ENCODE measurements at places on chromosomes 3 and 15.

- no peak for DNase-seq
Measured at GRCh38 chr3:100562224-100562857, 47.1 kb upstream of the ADGRG7 start.

GRCh38 chr3:100097919-100098783 lies 16.1 kb downstream of the FILIP1L start:
- DNase-seq, result no peak

DNA sequence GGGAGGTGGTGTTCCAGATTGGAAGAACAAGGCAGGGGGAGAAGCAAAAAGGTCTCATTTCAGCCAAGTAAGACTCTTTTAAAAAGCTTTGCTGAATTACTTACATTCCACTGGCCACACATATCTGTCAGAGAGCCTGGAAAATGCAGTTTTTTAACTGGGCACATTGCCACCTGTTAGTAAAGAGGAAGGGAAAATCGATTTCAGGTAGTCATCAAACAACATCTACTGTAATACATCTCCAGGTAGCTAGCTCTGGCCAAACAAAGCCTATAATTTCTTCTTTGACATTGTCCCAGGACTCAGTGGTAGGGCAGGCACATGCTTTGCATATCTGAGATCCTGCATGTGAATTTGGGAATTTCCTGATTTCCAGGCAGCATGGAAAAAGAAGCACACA lies 480.7 kb upstream of the SUCLG2 start:
- DNase-seq, result no peak

DNA sequence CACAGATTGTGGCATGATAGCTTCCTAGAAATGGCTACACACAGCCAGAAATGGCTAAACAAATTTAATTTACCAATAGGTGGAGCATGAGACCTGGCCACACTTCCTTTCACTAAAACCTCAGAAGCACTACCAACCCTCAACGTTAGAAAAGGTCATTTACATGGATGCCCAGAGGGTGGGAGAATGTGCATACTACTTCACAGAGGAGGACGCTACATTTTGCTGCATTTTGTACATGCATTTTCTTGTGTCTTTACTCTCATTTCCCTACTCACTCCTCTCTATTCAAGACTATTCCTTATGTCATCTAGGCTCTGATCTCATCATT lies 40.1 kb downstream of the C2CD4B start:
- DNase-seq, result no peak

- DNase-seq, result no peak
Measured at GRCh38 chr3:133361011-133361410, 38.8 kb upstream of the BFSP2 start.

DNA sequence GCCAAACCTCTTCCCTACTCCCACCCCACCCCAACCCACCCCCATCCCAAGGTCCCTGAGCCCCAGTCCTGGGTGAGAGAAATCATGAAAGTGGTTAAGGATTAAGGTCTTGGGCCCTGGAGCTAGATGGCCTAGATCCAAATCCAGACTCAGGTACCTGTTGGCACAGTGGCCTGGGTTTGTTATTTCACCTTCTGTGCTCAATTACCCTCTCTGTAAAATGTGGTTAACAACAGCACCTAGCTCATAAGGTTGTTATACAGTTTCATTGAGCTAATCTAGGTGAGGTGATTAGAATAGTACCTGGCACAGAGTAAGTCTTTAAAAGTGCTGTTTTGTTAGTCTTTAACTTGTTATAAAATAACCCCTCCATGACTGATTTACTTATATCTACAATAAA lies 6.4 kb upstream of the SNUPN start:
- DNase-seq, result no peak
